ENCODE measurements at places on chromosomes 1 and 21.
A peak's percentile ranks its signal among the peaks of the same experiment; 100 is the strongest.

DNA sequence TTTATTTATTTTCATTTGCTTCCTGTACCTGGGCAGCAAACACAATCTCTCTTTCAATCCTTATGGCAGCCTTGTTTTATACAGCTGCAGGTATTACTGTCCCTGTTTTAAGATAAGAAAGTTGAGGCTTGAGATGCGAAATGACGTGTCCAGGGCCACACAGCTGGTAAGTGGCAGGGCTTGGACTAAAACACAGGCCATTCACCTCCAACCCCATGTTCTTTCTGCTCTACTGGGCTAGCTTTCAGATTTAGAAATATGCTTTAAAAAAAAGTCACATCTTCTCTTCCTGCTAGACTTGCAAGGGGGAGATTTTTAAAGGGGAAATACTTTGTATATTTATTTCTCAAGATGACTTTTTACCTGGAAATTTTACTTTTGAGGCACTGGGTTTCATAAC, 62.8 kb downstream of the CNST start:
- no peak for DNase-seq

- DNase-seq: no peak
These were observed 1483.5 kb downstream of the MRPL39 start for GRCh38 chr21:24123785-24124184.

DNA sequence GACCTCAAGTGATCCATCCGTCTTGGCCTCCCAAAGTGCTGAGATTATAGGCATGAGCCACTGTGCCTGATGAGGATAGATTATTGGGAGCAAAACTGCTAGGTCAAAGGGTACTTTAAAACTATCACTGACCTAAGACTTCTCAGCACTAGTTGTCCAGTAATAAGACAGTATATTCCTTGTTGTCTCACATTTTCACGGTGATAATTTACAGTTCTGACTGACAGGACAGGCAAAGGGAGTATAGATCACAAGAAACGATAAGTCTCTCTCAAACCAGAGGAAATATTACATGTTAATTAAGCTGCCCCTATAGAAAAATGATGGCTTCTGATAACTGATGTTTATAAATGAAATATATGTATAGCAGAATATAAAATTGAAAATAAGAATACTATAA, 3.7 kb downstream of the MRPS14 start:
- DNase-seq: no peak

DNA sequence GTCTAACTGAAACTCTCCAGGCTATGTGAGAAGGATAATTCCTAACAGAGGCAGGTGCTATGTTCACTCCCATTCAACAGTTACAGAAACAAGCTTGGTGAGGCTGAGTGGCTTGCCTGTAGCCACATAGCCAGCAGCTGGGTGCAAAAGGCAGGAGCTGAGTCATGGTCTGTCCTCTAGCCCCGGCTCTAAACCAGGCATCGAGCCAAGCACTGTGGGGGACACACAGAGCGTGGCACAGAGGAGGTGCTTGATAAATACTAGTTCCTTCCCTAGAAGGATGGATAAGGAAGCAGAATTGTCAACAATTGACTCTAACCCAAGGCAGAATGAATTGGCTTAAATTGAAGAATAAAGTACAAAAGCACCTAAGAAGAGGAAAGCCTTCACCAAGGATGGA, 10.4 kb upstream of the KCNA2 start:
- no peak for DNase-seq

DNA sequence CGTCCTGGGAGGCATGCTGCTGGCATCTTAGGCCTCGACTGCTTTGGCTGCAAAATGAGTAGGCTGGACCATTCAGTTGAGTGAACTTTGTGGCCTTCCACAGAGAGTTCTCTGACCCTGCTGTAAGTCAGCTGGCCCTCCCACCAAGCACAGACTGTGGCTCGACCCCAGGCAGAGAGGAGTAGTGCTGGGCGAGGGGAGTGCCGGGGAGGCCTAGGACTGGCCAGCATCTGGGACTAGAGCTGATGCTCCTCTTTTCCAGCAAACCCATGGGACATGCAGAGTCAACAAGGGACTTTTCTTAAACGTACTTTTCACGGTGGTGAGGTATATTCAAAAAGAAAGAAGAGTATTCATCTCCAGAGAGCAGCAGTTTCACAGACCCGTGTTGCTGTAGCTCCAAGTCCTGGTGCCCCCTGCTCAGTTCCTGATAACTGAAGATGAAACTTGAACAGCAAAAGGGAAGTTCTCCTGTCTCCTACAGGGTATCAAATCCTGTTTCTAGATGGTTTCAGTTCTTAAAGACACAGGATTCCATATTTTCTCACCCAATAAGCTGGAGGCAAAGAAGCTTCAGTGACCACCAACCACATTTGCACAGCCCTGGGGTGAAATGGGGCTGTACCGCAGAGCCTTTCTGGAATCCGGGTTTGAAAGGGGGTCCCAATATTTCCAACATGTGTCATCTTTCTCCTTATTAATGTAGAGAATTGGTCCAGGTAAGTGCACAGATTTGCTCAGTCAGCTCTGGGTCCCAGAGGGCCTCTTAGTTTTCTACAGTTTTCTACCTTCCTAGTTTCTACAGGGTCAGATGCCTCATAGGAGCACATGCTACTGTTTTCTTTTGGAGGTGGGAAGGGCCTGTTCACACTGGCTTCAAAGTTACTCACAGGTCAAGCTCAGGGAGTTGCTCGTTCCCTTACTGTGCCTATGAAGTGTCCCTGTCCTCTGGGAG, 20.9 kb downstream of the BATF3 start:
- DNase-seq: no peak

GRCh38 chr21:39016740-39017315, 166.4 kb downstream of the PSMG1 start:
- peak; percentile 51 for DNase-seq

- DNase-seq: no peak
These were observed 79.2 kb downstream of the ARHGEF10L start for GRCh38 chr1:17618558-17619247.

- no peak for DNase-seq
These were observed 90.1 kb downstream of the PGBD5 start for GRCh38 chr1:230335861-230336522.

- no peak for DNase-seq
These were observed 56.3 kb downstream of the SMYD3 start for GRCh38 chr1:246450611-246451251.

DNA sequence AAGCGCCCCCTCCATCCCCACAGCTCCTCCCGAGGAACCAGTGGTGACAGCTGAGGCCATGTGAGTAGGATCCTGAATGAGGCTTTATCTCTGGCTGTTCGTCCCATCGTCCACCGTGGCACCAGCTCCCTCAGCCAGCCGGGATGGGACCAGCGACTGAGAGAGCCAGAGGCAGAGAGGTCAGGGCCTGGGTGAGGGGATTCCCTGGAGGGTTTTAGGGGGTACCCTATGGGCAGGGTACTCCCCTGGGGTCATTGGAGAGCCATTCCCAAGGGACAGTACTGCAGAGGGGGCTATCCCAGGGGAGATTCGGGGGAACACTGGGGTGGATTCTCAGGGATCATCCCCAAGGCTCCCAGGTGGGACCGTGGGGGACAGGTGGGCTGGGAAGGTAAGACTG, 2.4 kb downstream of the TMEM125 start:
- no peak for DNase-seq

DNA sequence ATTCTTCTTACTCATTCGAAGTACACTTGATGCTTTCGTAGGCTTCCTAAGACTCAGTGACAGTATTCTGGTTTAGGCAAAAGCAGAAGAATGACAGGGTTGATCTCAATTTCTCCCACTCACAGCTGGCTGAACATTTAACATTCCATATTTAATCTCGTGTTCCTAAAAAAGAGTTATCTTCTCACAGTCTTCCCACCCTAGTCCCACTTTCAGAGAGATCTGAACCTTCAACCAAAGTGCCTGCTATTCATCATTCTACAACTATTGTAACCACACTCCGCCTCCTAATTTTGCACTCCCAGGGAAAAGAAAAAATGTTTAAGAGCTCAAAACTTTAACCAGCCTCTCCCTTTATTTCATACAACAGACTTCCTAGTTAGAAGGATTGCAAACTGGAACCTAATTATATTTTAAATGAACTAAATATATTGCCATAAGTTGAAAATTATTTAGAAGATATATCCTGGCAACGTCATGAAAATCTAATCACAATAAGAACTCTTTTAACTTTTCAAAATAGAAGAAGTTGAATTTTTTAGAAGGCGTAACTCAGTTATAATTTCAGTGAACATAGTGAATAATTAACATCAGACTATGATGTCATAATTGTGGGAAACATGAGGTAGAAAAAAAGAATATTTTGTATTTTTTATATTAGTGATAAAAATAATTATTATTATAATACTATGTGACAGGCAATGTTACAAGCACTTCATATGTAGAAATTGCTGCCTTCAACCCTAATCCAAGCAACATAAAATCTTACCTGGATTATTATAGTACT, 540.9 kb upstream of the ADGRL2 start:
- DNase-seq: no peak

- no peak for DNase-seq
These were observed 4.3 kb downstream of the COA7 start for GRCh38 chr1:52693843-52694242.

DNA sequence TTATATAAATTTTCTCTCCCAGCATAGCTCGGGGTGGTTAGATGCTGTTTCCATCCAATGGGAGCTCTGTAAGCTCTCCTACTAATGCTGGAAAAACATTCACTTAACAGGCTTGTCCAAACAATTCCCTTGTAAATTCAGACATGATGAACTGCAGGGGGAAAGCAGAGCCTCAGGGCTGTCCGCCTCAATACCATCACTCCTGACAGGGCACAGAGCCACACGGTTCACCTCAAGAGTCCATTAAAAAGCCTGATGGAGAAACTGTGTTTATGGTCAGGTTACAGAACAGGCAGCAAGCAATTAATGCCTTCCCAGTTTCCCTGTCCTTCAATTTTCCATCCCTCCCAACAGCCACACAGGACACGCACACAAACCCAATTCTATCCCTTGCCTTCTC, 171.0 kb downstream of the BRINP2 start:
- no peak for DNase-seq

- no peak for DNase-seq
These were observed 21.8 kb upstream of the SDHB start for GRCh38 chr1:17075470-17076255.

DNA sequence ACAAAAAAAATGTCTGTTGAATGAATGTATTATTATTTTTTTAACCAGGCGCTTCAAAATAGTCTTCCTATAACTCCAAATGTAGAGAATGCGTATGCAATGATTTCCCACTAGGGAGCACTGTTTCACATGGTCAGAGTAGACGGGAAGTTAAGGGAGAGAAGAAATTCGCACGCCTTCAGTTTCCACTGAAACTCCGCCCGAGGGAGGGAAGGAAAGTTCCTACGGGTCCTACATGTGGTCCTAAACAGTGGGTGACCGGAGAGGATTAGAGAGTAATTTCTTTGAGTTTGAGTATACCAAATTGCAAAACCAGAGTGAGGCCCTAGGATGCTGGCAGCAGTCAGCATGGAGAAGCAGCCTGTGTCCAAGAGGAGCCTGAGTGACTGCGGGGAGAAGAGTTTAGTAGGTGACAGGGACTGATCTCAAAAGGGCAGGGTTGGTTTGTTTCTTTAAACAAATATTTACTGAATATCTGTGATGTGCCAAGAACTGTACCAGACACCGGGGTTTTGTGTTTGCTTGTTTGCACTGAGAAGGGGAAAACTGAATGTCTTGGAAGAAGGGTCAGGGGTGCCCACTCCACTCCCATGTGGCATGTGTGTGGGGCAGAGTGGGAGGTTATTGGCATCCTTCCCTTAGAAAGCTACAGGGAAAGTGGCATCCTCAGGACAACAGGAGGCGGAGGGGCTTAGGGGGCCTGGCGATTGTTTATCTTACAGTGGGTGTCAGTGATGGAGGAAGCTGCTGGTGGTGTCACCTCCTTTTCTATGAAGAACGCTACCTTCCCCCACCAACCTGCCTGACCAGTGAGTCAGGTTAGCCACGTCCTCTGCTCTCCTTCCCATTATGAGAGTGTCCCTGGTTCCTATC, 22.8 kb downstream of the RNU5D-1 start:
- DNase-seq: peak; percentile 57

DNA sequence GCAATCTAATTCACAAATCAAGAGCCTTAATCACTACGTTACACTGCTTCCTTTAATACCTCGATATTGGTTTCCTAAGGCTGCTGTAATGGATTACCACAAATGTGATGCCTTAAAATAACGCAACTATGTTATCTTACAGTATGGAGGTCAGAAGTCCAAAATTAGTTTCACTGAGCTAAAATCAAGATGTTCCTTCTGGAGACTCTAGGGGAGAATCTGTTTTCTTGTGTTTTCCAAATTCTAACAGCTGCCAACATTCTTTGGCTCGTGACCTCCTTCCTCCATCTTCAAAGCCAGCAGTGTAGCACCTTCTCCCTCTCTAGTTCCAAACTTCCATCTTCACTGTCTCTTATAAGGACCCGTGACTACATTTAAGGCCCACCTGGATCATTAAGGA, 335.0 kb upstream of the NFIA start:
- DNase-seq: no peak

DNA sequence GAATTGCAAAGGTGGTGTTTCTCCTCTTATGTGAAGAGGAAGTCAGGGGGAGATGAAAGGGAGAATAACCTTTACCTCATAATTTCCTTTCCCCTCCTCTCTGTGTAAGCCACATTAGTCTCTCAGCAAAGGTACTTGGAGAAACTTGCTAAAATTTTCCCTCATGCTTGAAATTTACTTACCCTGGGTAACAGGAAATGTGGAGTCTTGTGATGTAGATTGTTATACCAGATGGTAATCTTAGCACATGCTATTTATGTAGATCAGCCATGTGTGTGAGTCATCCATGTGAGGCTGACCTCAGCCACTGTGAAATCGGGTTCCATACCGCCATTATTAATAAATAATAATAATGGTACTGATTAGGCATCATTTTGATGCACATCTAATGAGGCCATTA, 128.4 kb downstream of the TGFB2 start:
- DNase-seq: no peak

- peak; percentile 31 for DNase-seq
These were observed 14.2 kb upstream of the SLC44A3 start for GRCh38 chr1:94805912-94806311.

DNA sequence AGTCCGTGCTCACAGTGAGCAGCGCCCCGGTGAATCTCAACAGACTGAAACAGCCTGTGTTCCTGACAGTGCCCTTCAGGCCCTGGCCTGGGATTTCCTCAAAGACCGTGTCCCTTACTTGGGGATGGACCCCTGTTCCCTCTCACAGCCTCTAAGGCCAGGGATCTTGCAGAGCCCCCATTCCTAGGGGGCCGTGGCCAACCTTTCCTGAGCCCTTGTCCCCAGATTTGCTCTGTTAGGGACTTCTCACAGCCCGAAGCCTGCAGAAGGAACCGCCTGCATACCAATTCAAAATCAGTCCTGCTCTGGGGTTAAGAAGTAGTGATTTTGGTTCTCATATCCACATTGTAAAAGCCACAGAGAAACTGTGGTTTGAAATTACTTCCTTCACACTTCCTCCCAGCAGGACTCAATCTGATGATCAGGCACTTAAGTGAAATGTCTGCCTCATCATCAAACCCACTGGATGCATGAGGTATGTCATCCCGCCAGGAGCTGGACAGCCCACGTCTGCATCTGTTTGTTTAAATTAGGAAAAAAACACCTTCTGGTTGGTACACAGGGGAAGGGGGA, 14.9 kb downstream of the ABCA4 start:
- DNase-seq: no peak

- peak; percentile 70 for DNase-seq
These were observed 2.9 kb downstream of the ARF1 start for GRCh38 chr1:228085287-228085951.

GRCh38 chr21:37461479-37461878, 94.9 kb downstream of the DYRK1A start:
- DNase-seq: peak; percentile 23

GRCh38 chr1:223153177-223154119, 10.4 kb upstream of the TLR5 start:
- DNase-seq: no peak

GRCh38 chr21:25577424-25578055, 29.7 kb downstream of the MRPL39 start:
- DNase-seq: peak; percentile 50
